ENCODE measurements at places on chromosomes 4 and X. TPM values are rescaled to one million over a fixed set of nuclear protein-coding genes. Genes with fewer than 3 reads are reported as not detected.
A peak's percentile ranks its signal among the peaks of the same experiment; 100 is the strongest.

GPC4 gene
- not detected for polyA plus RNA-seq

PPP2R2C gene
- not detected for polyA plus RNA-seq

BEX1 gene
- polyA plus RNA-seq = 0.50 TPM

CYTL1 gene
- polyA plus RNA-seq = not detected

MAB21L2 gene
- not detected for polyA plus RNA-seq

PPP4R3C gene
- not detected for polyA plus RNA-seq

PPAT gene
- polyA plus RNA-seq = 11.6 TPM

DNA sequence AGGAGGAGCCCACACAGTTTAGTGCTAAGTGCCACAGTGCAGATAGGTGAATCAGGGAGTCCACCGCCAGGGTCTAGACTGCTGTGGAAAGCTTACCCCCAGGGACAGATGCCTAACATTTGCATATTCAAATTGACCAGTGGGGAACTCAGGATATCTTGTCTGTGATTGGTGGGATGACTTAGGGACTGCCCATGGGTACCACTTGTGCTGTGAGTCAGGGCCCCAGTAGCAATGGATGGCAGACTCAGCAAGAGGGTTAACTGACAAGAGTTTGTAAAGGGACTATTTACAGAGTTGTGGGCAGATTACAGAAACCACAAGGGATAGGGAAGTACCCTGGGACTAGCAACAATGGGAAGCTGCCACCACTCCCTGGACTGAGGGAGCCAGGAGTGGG, 282.1 kb downstream of the BCOR start:
- no peak overlapping the region for H3K4me3 ChIP-seq
- H3K36me3 ChIP-seq = no peaks in the 10 kb centered on the region
- DNase-seq = no peak
- H3K27ac ChIP-seq = no peak overlapping the region
- no peaks in the 10 kb centered on the region for H3K27me3 ChIP-seq

DNA sequence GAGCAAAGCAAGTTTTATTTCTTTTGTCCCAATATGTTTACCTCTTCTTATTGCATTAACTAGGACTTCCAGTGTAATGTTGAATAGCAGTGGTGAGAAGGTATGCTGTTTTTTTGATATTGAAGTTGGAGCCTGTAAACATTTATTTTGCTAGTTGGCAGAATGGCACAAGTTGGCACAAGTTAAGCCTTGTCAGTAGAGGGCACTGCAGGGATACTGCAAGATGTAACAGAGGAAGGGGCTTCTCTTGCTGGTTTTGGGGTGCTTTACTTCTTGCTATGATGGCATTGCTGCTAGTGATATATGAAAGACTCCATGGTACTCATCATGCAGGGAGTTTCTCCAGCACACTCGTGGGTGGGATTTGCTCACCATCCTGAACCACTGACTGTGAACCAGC, 327.3 kb upstream of the ARX start:
- H3K4me1 ChIP-seq = no peaks in the 10 kb centered on the region
- no peak for DNase-seq
- H3K36me3 ChIP-seq = no peaks in the 10 kb centered on the region
- no peak overlapping the region for H3K27ac ChIP-seq
- no peaks in the 10 kb centered on the region for H3K27me3 ChIP-seq

GRCh38 chr4:25080571-25080970, 49.8 kb upstream of the LGI2 start:
- no peaks in the 10 kb centered on the region for H3K27me3 ChIP-seq
- H3K4me3 ChIP-seq = no peak overlapping the region
- H3K36me3 ChIP-seq = no peaks in the 10 kb centered on the region

- H3K27ac ChIP-seq = no peak overlapping the region
- DNase-seq = no peak
- H3K4me3 ChIP-seq = no peak overlapping the region
- peaks cover 41% of the 10 kb centered on the region for H3K4me1 ChIP-seq
These were observed 3.8 kb downstream of the KDM6A start for GRCh38 chrX:44876767-44877166.

GRCh38 chr4:127421437-127421836, 211.3 kb upstream of the INTU start:
- H3K27me3 ChIP-seq = no peaks in the 10 kb centered on the region
- H3K27ac ChIP-seq = no peak overlapping the region
- no peaks in the 10 kb centered on the region for H3K4me1 ChIP-seq
- H3K36me3 ChIP-seq = no peaks in the 10 kb centered on the region
- no peak for DNase-seq

DNA sequence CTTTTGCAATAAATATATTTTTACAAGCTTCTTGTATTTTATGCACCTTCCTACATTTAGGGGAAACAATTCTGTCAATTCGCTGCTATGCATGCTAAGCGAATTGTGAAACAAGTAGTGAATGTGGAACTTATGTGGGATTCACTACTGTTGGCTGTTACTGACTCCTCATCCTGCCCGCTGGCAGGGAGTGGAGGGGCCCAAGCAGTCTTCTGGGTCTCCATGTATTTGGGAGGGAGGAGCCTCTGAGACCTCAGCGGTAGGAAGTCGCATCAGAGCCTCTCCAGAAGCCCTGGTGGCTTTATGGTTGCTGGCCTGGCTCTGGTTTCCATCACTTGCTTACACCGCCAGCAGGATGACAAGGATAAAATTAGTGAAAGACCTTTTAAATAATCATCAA, 3.7 kb upstream of the SETD7 start:
- H3K4me1 ChIP-seq = peaks cover 34% of the 10 kb centered on the region
- no peak overlapping the region for H3K4me3 ChIP-seq
- DNase-seq = no peak
- peak overlapping the region; percentile 53 for H3K27ac ChIP-seq
- H3K36me3 ChIP-seq = no peaks in the 10 kb centered on the region

DNA sequence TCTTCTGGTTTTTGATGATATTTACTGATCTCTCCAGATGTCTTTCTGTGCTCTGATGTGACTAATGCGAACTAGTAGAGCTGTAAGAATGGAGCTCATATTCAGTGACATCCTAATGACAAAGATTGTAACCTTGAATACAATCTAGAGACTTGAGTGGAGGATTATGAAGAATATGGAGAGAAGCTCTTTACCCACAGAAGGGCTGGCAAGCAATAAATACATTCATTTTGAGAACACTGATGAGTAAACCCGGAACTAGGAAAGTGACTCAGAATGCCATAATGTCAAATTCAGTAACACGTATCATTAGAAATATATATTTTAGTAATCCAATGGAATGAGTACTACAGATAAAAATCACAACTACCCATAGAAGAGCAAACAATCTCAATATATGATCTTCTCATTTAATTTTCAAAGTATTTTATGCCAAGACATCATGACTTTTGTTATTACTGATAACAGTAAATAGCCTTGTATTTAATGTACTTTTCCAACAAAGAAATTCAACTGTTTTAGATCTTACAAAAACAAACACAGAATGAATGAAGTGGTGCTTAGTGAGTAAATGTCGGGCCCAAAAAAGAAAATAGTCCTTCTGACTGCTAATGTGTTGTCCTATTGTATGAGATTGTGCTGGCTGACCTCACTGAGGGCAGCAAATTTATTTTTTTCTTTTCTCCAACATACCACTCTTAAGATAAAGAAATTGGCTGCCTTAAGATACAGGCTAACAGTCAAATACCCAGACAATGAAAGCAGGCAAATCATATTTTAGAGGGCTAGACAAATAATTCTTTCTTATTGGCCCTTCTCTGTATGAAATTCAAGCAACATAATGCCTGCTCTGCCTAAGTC, 49.2 kb upstream of the HDAC8 start:
- DNase-seq = no peak
- no peak overlapping the region for H3K27ac ChIP-seq
- H3K4me3 ChIP-seq = no peak overlapping the region
- H3K27me3 ChIP-seq = no peaks in the 10 kb centered on the region
- no peaks in the 10 kb centered on the region for H3K36me3 ChIP-seq

- H3K27ac ChIP-seq = no peak overlapping the region
- H3K27me3 ChIP-seq = no peaks in the 10 kb centered on the region
- H3K4me3 ChIP-seq = no peak overlapping the region
- no peaks in the 10 kb centered on the region for H3K4me1 ChIP-seq
These were observed 151.4 kb downstream of the VCX3A start for GRCh38 chrX:6383488-6383887.

DNA sequence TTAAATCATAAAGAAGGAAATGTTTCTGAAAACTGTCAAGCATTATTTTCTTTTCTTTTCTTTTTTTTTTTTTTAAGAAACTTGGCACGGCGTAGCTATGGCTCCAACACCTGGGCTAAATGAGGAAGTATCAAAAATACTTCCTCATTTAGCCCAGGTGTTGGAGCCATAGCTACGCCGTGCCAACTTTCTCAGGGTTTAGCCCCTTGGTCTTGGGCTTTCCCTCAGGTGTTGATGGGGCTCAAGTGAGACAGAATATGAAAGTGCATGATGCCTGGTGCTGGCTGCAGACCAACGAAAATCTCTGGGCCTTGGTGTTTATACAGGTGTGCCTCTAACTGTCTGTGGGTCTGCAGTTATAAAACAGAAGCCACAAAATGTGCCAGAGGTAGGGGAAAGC, 132.7 kb downstream of the ARHGAP24 start:
- H3K36me3 ChIP-seq = no peaks in the 10 kb centered on the region
- no peaks in the 10 kb centered on the region for H3K27me3 ChIP-seq
- no peak for DNase-seq
- no peak overlapping the region for H3K27ac ChIP-seq
- no peaks in the 10 kb centered on the region for H3K4me1 ChIP-seq
- H3K4me3 ChIP-seq = no peak overlapping the region

DNA sequence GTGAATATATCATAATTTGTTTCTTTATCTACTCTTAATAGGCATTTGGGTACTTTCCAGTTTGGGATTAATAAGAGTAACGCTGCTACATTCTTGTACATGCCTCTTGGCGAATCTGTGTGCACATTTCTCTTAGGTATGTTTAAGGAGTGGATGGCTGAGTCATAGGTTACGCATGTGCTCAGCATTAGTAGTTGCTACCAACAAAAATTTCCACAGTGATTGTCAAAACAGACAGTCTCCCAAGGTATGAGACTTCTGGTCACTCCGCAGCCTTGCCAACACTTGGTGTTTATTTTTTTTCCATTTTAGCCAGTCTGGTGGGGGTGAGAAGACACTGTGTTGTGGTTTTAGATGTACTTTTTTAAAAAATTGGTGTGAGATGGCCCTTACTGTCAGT, 44.6 kb downstream of the FGFBP1 start:
- no peak overlapping the region for H3K4me3 ChIP-seq
- no peak for DNase-seq

DNA sequence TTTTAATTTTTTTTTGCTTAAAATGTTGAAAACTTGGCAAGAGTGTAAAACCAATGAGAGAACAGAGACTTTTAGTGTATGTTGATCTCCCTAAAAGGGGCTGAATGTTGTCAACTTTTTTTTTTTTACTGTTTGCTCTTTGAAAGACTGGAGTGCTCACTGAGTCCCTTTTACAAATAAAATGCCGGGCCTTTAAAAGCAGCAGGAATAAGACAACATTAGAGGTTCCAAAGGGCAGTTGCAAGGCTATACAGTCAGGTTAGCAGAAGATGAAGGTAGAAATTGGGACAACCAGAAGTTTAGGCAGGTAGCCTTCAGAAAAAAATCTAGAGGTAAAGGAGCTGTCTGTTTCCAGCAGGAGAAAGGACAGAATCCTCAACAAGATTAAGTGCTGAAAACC, 132.5 kb upstream of the HTR2C start:
- no peaks in the 10 kb centered on the region for H3K36me3 ChIP-seq
- no peak overlapping the region for H3K4me3 ChIP-seq
- no peak overlapping the region for H3K27ac ChIP-seq
- DNase-seq = no peak
- no peaks in the 10 kb centered on the region for H3K27me3 ChIP-seq

GRCh38 chrX:136767104-136767941, 13.4 kb downstream of the ARHGEF6 start:
- no peaks in the 10 kb centered on the region for H3K27me3 ChIP-seq
- peaks cover 68% of the 10 kb centered on the region for H3K4me1 ChIP-seq
- no peaks in the 10 kb centered on the region for H3K36me3 ChIP-seq
- no peak overlapping the region for H3K4me3 ChIP-seq
- peak; percentile 38 for DNase-seq
